ENCODE measurements at places on chromosomes 2 and 18. TPM values are rescaled to one million over a fixed set of nuclear protein-coding genes. Genes with fewer than 3 reads are reported as not detected.

The CYTIP gene
- total RNA-seq: not detected

The SLC16A14 gene
- total RNA-seq: 0.83 TPM

The DQX1 gene
- 0.10 TPM for total RNA-seq

The ASAP2 gene
- 45.5 TPM for total RNA-seq
